ENCODE measurements at places on chromosomes 2 and 18.

DNA sequence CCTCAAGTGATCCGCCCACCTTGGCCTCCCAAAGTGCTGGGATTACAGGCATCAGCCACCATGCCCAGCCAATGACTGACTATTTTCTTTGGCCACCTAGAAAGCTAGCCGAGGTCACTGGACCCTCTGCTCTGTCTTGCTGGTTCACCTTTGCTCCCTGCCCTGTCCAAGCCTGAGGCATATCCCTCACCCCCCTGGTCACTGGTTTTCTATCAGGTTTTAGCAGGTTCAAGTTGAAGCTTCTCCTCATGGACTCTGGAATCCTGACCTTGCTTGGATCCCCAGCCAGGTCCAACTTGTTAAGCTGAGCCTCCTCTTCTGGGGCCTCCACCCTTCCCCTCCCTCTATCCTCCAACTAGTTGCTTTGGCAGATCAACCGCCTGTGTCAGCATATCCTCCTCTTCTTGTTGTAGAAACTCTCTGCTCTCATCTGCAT, 33.4 kb downstream of the PAX8 start:
- DNase-seq = no peak

DNA sequence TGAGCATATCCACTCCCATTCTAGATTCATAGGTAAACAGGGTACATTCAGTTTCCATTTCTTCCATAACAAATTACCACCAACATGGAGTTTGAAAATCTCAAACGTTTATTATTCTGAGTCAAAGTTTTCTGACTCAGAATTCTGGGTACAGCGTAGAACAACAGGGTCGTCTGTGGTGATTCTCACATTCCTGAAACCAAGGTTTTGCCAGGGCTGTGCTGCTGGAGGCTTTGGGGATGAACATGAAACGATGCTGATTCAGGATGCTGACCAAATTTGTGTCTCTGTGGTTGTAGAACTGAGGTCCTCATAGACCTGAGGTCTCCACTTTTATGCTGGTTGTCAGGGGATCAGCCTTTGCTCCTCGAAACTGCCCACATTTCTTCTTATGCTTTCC, 255.7 kb downstream of the DSEL start:
- no peak for DNase-seq

DNA sequence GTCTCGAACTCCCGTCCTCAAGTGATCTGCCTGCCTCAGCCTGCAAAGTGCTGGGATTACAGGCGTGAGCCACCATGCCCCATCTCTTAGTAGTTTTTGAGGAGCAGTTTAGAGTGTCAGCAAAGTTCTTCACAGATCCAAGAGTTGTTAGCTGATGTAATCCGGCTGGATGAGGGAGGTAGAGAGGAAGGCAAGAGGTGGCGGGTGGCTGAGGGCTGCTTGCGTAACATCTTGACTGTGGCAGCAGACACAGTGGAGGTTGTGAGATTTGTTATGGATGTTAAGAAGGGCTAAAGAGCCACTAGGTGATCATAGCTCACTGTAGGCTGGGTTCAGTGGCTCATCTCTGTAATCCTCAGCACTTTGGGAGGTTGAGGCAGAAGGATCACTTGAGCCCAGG, 19.5 kb upstream of the FAM136A start:
- DNase-seq = no peak

DNA sequence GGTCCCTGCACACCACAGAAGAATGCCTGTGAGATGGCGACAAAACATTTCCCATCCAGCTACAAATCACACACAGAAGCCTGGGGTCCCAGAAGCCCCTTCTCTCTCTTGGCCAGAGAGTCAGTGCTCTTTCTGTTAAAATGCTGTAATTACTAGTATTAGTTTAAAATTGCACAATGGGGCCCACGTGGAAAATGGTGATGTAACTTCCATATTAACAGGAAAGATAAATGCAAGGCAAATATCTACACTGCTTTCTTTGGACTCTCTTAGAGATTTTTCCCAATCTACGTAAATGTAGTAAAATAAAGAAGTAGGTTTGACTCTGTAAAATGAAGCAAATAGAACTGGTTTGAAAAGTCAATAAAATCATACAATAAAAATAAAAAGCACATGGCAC, 113.9 kb upstream of the TFCP2L1 start:
- DNase-seq = no peak

DNA sequence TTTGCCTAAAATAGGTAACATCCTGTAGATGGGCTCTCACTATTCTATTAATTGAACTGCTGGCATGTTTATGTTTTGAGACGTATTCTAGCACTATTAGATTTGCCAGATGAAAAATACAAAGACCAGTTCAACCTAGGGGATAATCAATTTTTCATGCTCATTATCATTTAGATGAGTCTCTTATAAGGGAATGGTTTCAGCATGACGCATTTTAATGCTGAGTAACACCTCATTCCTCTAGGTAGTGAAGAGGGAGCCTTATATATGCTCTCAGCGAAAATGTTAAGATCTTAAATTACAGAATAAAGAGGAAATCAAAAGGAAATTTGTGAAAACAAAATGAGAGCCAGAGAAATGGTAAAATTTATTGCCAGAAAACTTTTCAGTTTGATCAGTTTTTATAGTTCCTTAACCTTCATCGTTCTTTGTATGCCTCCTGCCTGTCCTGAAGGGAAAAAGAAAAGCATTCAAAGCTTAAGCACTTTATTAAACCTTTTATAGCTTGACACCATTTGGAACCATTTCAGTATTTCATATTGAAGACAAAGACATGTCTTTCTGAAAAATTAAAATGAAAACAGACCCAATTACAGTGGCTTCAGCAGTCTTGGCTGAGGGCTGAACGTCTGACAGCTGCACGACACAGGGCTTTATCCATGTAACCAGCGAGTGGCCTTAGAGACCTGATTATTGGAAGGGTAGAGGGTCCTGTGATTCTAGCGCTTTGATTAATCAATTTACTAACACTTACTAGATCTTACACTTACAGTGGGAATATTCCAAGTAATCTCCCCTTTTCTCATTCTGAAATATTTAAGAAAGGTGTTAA, 112.8 kb downstream of the ADCYAP1 start:
- DNase-seq = no peak

- DNase-seq = no peak
Observed at GRCh38 chr2:241095594-241096290, 6.3 kb downstream of the MTERF4 start.

GRCh38 chr2:152406119-152406835, 71.3 kb downstream of the FMNL2 start:
- DNase-seq = no peak

DNA sequence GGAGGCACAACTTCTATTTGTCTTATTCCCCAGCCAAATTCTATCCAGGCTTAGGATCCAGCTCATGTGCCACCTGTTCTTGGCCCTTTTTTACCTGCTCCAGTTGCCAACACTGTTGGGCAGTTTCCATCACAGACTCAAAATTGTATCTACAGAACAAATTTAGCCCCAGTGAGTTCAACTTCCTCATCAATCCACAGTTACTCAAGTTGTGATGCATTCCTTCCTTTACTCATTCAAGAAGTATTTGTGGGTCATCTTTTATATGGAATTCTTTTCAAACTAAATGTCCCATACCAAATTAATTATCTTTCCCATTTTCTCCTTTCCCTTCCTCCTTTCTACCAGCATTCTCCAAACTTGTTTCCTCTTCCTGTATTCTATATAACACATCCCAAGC, 12.7 kb upstream of the DDX18 start:
- no peak for DNase-seq

- no peak for DNase-seq
Observed at GRCh38 chr2:126571403-126571802, 84.6 kb upstream of the GYPC start.

- no peak for DNase-seq
Observed at GRCh38 chr2:191758518-191759507, 80.9 kb downstream of the NABP1 start.

DNA sequence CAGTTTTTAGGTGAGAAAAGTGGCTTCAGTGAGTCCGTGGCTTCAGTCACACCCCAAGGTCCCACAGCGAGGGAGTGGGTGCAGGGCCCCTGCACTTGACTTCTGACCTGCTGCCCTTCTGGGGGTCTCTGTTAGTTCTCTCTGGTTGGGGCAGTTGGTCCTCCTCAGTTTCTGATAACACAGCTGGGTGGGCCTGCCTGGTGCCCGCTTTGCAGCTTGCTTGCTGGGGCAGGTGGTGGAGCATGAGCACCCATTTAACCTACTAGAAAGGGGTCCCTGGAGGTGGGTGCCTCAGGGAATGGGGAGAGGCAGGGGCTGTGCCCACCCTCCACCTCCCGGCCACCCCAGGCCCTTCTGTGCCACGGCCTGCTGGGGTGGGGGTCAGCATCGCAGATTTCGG, 83.2 kb downstream of the ASB1 start:
- no peak for DNase-seq

DNA sequence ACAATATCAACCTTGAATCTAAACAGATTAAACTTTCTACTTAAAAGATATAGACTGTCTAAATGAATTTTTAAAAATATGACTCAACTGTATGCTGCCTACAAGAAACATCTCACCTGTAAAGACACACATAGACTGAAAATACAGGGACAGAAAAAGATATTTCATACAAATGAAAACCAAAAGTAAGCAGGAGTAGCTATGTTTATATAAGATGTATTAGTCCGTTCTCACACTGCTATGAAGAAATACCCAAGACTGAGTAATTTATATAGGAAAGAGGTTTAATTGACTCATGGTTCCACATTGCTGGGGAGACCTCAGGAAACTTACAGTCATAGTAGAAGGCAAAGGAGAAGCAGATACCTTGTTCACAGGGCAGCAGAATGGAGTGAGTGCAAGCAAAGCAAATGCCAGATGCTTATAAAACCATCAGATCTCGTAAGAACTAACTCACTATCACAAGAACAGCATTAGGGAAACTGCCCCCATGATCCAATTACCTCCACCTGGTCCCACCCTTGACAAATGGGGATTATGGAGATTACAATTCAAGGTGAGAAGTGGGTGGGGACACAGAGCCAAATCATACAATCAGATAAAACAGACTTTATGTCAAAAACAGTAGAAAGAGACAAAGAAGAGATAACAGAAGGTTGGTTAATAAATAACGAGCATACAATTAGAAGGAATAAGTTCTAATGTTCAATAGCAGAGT, 214.4 kb upstream of the SLC39A10 start:
- no peak for DNase-seq

DNA sequence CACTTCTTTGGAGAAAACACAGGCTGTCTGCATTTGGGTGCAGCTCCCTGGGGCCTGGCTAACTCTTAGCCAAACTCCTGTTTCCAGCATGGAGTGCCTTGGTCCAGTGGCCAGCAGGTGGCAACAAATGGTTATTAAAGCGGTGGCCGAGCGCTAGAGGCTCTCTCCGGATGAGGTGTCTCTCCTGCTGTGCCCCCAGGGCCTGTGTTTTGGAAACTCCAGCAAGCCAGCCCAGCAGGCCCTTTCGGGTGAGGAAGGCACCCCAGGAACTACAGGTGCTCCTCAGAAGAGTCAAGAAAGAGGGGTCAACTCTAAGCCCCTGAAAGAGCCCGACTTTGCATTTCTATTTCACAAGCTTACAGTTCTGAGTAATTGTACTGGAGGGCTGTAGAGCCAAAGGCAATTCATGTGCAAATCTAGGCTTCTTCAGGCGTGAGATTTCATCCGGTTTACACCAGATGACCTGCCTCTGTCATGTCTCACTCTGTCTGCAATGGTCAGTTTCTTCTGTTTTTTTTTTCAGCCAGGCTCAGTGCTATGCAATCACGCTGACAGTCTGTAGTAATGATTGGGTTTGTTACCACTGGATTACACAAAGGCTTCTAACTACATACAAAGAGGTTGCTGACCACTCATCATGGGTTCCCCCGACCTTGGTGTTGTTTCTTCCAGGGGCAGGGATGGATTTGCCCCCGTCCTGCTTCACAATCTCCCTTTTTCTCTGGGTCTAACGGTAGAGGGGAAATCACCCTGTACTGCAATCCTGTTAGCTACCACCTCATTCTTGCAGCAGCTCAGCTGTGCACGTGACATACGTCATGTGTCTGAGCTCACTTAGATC, 7.6 kb upstream of the CHRNA1 start:
- no peak for DNase-seq

DNA sequence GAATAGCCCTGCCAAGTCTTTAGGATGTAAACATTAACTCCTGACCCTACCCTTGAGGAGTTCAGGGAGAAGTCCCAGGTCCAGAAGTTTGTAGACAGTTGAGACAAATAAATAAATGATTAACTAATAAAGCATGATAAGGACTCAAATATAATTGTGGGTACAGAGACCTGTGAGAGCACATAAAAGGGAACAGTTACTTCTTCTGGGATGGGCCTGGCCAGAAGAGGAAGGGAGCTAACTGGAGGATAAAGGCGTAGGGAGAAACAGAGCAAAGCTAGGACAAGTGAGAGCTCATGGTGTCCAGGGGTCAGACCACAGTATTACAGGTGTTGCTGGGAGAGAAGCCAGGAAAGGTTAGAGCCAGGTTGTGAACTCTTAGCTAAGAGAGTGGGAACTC, 3.0 kb downstream of the LCLAT1 start:
- DNase-seq = no peak

- DNase-seq = no peak
Observed at GRCh38 chr2:172673056-172673683, 62.5 kb upstream of the RAPGEF4 start.

DNA sequence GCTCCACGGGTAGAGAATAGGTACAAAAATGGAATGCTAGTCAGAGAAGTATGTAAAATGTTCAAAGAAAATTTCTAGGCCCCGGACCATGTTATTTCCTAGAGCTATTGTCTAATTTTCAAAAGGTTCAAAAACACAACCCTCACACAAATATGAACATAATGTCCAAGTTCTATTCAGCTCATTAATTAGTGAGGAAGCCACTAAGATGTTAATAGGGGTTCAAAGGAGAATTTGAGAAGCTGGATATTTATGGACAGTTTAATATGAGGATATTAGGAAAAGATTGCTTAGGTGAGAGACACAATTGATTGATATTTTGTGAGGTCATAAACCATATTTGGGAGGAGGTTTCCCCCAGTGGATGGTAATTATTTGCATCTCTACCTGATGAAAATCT, 710.6 kb upstream of the ID2 start:
- no peak for DNase-seq

DNA sequence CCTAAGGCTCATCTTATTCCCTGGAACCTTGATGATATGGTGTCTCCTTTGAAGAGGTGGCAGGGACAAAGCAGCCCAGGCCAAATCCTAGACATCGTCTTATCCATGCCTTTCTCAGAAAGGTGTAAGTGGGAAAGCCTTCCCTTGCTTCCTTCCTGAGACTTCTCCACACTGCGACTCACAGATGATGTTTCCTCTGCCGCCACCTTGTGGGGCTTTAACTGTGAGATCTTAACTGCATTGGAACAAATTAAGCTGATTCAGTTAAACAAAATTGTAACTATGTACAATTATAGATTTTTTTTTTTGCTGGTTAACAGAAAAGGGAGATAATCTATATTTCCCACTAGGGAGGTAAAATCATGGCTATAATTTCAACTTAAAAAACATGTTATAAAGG, 10.0 kb upstream of the GCA start:
- no peak for DNase-seq

DNA sequence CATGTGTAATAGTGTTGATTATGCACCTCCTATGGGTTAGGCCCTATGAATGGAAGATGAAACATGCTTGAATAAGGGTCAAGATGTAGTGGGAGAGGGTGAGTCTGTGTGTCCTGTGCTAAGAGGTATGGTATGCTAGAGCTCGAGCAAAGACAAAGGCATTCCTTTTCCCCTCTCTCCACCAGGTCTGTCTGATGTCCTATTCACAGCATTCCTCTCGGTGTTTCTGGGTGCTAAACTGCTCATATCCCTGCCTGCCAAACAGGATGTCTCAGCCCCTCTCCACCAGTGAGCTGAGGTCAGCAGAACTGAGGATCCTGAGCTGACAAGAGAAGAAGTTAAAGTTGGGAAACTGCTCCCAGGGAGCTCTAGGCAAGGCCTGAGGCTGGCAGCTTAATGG, 344.9 kb downstream of the TSN start:
- no peak for DNase-seq

Measured in stimulated activated CD8-positive, alpha-beta memory T cell treated with anti-CD3 and anti-CD28 coated beads, Interleukin-15, amount 100 ng/mL, for 24 hours (primary cell).